Stimulated activated CD4-positive, alpha-beta T cell treated with anti-CD3 and anti-CD28 coated beads, Interleukin-15, amount 100 ng/mL, for 1 hour (primary cell): ENCODE measurements at places on chromosomes 12 and 14.

- no peak for DNase-seq
Observed at GRCh38 chr14:34692348-34692747, 22.0 kb downstream of the CFL2 start.

DNA sequence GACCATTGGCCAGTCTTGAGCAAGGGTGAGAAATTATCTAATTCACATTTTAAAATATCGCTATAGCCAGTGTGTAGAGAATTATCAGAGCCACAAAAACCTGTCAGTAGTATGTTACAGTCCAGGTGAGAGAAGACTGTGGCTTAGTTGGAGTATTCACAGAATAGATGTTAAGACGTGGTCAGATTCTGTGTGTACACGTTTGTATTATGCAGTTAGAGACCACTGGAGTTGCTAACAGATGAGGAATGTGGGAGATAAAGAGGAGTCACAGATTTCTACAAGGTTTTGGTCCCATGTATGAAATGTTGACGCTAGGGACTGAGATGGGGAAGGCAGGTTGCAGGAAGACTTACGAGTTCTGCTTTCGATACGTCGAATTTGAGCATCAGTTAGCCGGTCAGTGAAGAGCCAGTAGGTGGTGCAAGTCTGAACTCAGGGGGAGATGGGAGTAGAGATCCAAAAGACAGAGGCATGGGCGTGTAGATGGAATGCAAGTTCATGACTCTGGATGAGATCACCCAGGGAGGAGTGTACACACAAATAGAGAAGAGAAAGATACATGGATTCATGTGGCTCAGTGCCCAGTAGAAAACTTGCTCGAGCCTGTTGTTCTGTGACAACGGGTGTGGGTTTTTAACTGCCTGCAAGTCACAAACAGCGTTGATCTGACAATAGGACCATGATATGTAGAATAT, 114.8 kb upstream of the FLRT2 start:
- no peak for DNase-seq

DNA sequence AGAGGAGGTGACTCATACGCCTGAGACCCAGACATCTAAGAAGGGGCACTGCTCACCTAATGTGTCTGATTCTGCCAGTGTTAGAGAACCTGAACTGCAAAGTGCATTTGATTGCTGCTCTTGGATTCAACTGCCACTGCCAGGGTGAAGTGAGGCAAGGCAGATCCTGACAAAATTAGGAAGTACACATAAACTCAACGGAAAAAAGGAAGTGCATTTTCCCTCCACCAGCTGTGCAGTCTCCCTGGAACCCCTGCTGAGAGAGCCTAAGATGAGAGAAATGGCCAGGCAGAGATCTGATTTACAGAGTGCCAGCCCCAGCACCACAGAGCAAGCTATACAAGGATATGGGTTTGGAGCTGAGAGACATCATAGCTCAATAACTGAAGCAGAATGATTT, 215.3 kb downstream of the SEC23A start:
- no peak for DNase-seq

DNA sequence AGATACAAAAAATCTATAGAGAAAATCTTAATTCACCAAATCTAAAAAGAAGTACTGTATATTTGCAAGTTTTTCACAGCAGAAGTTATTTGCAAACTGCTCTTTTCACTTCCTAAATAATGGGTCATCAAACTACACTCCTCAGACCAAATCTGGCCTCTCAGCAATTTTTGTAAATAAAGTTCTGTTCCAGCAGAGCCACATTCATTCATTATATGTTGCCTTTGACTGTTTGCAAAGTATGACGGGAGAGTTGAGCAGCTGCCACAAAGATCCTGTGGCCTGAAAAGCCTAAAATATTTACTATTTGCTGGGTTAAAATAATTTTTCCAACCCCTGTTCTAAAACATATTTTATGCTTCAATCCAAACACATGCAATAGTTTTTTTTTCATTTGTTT, 1222.3 kb upstream of the SEL1L start:
- DNase-seq = no peak

GRCh38 chr14:32352631-32353030, 23.5 kb downstream of the AKAP6 start:
- DNase-seq = no peak

DNA sequence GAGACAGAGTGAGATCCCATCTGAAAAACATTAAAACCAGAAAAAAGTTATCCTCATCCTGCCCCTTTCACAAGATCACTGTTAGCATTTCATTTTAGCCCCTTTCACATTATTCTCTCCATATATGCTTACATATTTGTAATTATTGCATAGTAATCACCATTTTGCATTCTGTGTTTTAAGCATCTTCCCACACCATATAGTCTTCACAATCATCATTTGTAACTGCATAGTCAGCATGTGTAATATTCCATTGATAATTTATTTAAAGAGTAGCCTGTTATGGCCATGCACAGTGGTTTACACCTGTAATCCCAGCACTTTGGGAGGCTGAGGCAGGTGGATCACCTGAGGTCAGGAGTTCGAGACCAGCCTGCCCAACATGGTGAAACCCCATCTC, 11.8 kb downstream of the PAPLN start:
- no peak for DNase-seq

DNA sequence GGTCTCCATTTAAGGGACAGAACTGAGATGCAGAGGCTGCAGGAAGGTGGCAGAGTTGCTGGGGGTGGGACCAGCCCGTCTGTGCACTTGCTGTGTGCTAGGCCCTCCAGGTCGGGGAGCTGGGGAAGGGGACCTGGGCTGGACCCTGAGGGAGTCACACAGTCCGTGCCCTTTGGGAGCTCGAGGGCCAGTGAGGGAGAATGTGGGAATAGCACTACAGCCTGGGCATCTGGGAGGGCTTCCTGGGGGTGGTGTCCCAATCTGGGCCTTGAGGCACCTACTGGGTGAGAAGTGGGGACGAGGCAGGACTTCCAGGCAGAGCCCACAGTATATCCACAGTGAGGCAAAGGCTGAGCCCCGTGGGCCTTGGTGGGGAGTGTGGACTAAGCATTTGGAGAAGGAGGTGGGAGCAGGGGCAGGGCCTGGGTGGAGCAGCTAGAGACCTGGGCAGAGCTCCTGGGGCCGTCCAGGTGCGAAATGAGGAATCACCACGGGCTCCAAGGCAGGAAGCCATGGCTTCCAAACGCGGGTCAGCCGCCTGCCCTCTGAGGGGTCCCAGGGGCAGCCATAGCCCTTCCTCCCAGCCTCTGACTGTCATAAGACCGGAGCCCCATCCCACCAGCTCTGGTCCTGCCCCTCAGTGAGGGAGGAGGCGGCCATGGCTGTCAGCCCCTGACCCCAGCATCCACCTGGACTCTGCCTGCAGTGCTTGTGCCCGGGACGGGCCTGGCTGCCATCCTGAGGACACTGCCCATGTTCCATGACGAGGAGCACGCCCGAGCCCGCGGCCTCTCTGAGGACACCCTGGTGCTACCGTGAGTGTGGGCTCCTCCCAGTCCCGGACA, 6.6 kb downstream of the ASPG start:
- DNase-seq = no peak
